Aortic smooth muscle cell (primary cell): ENCODE measurements at places on chromosomes 5 and 9. TPM values are rescaled to one million over a fixed set of nuclear protein-coding genes. Genes with fewer than 3 reads are reported as not detected.

The TAF11L3 gene
- not detected in 2 replicates for total RNA-seq

The PRLR gene
- total RNA-seq, result under 0.01 and 0.26 TPM in 2 replicates

The PNPLA7 gene
- 1.3 and 1.7 TPM in 2 replicates for total RNA-seq

The FGF1 gene
- total RNA-seq, result 8.5 and 12.6 TPM in 2 replicates

The DBH gene
- total RNA-seq, result not detected in 2 replicates

The C5orf52 gene
- total RNA-seq, result not detected in 2 replicates

The SPATA31C1 gene
- not detected in 2 replicates for total RNA-seq

The GAS1 gene
- 5.5 and 5.7 TPM in 2 replicates for total RNA-seq

The TESK1 gene
- 8.2 and 9.6 TPM in 2 replicates for total RNA-seq

The CNTNAP3B gene
- total RNA-seq, result 25.0 and 67.8 TPM in 2 replicates

The GLIPR2 gene
- 17.2 and 17.7 TPM in 2 replicates for total RNA-seq

The OTP gene
- total RNA-seq, result not detected in 2 replicates

The HTR4 gene
- 1.9 and 5.7 TPM in 2 replicates for total RNA-seq

The DND1 gene
- total RNA-seq, result 0.13 and 0.19 TPM in 2 replicates

The CCL19 gene
- not detected in 2 replicates for total RNA-seq

The HMHB1 gene
- total RNA-seq, result not detected in 2 replicates

The OBP2B gene
- not detected in 2 replicates for total RNA-seq

The SPATA31E1 gene
- not detected in 2 replicates for total RNA-seq

The IL13 gene
- total RNA-seq, result not detected in 2 replicates

The KIF20A gene
- total RNA-seq, result 59.3 and 69.1 TPM in 2 replicates

The RIC1 gene
- 32.4 and 36.3 TPM in 2 replicates for total RNA-seq

The FKTN gene
- total RNA-seq, result 21.3 and 32.5 TPM in 2 replicates

The NUDT2 gene
- 35.3 and 40.7 TPM in 2 replicates for total RNA-seq

The FOXI1 gene
- not detected in 2 replicates for total RNA-seq

The STING1 gene
- total RNA-seq, result 57.2 and 98.0 TPM in 2 replicates

The UNC13B gene
- total RNA-seq, result 34.3 and 35.1 TPM in 2 replicates

The FOXD4L3 gene
- 0.13 TPM in 1 of 2 replicates, not detected in the other for total RNA-seq

The GABRA1 gene
- total RNA-seq, result under 0.01 TPM in 2 replicates

The KCNV2 gene
- total RNA-seq, result not detected in 2 replicates

The SOX30 gene
- not detected in 2 replicates for total RNA-seq

The CCL21 gene
- not detected in 2 replicates for total RNA-seq

The LSM11 gene
- 2.2 and 3.2 TPM in 2 replicates for total RNA-seq
